GOT3 (cell line): ENCODE measurements at places on chromosomes 1 and 21.

DNA sequence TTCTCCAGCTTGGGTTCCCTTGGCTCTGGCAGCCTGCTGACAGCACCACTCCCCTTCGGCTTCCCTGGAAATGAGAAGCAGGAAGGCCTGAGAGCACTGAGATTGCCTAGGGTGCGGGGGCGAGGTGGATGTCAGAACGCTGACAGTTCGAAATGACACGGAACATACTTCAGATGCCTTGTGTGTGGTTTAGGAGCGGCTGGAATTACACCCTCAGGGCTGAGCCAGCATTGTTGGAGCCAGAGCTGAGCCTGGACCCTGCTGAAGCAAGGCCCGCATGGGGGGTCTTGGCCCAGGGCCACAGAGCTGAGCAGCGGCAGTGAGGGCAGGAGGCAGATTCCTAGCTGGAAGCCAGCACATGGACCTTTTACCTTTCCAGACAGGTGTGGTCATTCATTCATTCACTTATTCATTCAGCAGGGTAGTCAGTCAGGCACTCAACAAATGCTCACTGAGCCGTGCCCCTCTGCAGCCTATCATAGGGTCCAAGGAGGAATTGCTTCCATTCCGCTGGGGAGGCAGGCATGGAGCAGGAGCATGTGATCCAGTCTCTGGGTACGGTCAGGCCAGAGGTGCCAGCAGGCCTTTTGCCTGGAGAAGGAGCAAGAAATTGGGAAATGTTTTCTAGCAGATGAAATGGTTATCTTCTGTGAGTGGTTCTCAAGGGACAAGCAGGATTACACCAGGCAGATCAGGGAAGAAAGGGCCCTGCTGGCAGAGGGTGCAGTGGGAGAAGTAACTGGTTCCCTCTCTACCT lies 6.6 kb upstream of the FOXE3 start:
- DNase-seq: no peak

DNA sequence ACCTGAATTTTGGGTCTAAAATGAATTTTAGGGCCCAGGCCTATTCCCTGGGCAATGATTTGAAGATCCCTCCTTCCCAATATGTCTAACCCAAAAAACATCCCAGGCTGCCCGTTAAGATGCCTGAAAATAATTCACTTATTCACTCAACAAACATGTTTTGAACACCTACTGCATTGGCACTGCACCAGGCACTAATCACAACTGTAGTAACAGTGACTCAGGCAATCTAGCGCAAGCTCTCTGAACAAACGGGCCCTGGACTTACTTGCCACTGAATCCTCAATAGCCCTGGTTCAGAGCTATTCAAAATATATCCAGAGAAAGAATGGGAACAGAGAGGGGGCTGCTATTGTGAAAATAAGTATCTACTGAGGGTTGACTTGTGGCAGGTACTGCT lies 4.2 kb downstream of the CD244 start:
- no peak for DNase-seq

- no peak for DNase-seq
These were observed 36.7 kb upstream of the TLR5 start for GRCh38 chr1:223179786-223180185.

- no peak for DNase-seq
These were observed 331.9 kb downstream of the DISC1 start for GRCh38 chr1:231958448-231958847.

DNA sequence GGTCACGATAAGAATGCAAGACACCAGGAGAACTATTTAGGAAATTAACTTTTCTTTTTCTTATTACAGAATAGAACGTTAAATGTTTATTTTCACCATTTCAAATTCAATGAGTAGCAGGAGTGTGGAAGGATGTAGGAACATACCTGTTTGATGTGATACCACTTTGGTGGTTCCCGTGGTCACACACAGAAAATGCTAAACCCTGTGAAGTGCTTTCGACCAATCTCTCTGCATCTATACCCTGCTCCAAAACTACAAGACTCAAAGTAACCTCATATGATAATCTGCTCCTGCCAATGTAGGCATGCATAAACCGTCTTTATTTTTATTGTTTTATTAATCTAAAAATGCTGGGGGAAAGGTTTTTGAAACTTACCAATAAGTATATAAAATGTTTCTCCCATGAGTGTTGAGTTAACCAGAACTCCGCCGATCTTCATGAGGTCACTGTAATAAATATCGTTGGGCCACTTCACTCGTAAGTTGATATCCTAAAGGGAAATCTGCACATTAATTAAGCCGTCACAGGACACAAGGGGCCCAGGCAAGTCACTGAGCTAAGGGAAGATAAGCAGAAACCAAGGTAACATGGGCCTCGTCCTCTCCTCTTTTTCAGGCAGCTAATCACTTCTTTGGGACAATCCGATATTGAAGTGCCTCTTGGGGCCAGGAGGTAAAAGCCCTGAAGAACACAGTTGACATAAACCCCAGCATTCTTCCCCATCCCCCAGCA lies 60.6 kb downstream of the SIM2 start:
- no peak for DNase-seq

DNA sequence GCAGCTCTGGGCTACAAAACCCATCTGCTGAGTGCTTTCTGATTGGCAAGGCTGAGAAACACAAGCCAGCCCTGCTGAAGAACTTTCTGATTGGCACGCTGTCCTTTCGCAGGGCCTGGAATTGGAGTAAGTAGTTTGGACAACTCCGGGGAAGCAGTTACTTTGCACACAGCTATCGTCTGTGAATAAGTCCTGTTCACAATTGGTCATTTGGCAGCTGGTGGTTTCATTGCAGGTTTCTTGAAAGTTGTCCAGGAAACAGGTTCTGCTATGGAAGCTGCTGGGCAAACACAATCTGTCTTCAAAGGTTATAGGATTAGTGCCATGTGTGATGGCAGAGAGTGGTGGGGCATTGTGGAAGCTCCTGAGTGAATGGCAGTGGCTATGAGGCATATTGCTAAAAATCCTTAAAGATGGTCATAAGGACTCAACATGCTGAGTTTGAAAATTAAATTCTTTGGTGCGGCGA lies at the start of gene KRTAP27-1:
Gene KRTAP27-1 (minus strand): TSS at position 419 of the 469 bp plus-strand sequence. CDS start 26 bp downstream, at position 393.
- DNase-seq: no peak

DNA sequence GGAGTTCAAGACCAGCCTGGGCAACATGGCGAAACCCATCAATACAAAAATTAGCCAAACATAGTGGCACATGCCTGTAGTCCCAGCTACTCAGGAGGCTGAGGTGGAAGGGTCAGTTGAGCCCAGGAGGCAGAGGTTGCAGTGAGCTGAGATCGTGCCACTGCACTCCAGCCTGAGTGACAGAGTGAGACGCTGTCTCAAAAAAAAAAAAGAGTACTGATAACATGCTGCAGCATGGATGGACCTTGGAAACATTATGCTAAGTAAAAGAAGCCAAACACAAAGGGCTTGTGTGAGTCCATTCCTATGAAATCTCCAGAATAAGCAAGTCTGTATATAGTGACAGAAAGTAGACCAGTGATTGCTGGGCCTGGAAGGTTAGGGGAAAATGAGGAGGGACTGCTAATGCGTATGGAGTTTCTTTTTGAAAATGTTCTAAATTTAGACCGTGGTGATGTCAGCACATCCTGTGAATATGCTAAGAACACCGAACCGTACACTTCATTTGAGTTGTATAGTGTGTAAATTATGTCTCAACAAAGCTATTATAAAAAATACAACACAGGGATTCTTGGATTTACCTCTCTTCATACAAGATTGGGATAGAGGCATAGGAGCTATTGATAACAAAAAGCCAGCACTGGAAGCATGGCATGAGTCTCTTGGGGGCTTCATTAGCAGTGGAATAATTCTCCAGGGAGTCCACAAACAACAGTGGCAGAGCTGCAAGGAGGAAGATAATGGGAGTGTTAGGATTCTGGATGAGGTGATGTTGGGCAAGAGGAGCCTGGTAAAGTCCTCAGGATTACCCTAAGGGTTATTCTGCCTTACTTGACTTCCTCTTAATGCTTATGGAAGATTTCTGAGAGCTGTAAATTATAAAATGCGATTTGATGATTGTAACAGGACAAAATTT lies 73.5 kb downstream of the TTC3 start:
- no peak for DNase-seq

GRCh38 chr1:234258071-234258470 lies 115.2 kb upstream of the COA6 start:
- DNase-seq: no peak

DNA sequence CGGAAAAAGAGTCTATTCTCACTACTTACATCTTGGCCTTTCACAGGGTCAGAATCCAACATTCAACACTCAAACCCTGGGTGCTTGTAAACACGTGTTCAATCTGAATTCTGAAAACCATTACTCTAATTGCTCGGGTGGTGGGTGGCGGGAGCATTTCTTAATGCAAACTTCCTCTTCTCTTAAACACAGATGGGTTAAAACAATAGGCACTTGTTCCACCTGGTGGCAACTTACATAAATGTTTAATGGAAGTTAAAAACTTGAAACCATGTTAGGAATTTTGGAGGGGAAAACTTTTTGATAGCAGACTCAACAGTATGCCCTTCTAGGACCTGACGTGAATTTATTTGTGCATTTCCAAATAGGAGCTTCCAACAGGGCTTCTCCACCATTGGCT lies 23.4 kb upstream of the TDRD10 start:
- no peak for DNase-seq

GRCh38 chr1:86692641-86693040 lies 11.7 kb upstream of the SH3GLB1 start:
- DNase-seq: no peak

- no peak for DNase-seq
These were observed 85.6 kb upstream of the TTC39A start for GRCh38 chr1:51415963-51416362.

- no peak for DNase-seq
These were observed 48.6 kb upstream of the EXO1 start for GRCh38 chr1:241799416-241799815.

DNA sequence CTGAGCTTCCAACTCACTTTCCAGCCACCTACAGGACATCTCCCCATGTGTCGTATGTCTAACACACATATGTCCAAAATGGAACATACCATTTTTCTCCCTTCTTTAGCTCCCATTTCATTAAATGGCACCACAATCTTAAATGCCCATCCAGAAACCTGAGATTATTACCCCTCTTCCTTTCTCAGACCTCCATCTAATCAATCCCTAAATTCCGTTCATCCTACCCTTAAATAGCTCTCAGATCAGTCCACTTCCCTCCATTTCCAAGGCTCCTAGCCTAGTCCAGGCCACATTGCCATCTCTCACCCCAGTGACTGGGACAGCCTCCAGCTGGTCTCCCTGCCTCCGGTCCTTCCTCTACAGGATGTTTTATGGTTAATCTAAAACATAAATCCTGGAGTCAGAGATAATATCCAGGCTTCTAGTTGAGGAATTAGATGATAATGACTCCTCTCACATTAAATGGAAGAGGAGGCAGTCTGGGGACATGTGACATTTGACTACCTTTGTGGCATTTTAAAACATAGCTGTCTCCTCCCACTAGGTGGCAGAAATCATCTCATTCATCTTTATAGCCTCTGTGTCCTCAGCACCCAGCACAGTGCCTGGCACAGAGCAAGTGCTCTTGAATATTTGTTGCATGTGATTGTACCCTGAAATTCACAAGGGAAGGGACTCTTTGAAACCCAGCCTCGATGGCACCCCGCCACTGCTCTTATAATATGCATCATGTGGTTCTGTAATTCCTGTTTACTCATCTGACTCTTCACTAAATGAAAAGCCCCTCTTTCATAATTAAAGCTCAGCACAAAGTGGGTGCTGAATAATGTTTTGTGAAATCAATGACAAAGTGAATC lies 102.3 kb downstream of the TMEM53 start:
- DNase-seq: no peak

- DNase-seq: no peak
These were observed 21.8 kb downstream of the NRDC start for GRCh38 chr1:51856745-51857144.

DNA sequence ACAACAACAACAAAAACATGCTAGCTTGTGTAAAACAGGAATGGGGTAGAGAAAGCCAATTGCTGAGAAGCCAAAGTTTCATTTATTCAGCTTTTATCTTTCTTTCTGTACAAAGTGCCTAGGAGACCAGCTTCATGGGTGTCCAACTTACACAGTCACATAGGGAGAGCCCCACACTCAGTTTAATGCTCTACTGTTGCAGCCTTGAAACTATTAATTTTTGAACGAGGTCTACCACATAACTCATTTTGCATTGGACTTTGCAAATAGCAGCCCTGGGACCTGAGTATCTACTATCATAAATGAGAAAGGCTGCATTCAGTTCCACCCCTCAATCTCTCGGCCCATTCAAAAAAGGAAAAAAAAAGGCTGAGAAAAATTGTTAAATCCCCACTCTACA lies 98.8 kb downstream of the ZNF644 start:
- DNase-seq: no peak

DNA sequence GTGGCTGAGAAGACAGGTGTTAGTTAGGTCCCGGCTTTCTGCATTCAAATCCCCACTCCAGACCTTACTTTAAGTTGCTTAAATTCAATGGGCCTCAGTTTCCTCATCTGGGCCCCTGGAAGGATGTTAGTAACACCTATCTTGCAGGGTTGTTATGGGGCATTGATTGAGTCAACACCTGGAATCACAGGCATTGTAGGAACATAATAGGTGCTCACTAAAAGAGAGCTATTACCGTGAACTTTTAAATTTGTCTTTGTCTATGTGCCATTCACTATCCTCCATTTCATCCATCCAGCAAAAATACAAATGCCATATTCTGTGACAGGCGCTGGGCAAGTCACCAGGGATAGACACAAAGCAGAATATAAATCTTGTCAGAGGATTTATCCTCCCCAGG lies 10.5 kb upstream of the MAPKAPK2 start:
- DNase-seq: no peak
